ENCODE measurements at places on chromosomes 13 and 19. TPM values are rescaled to one million over a fixed set of nuclear protein-coding genes. Genes with fewer than 3 reads are reported as not detected.
A peak's percentile ranks its signal among the peaks of the same experiment; 100 is the strongest.

GRCh38 chr19:12871681-12872080 lies 9.6 kb downstream of the DNASE2 start:
- H3K27me3 ChIP-seq, result peaks cover 6% of the 10 kb centered on the region
- no peak overlapping the region for H3K4me3 ChIP-seq
- no peak for DNase-seq
- peaks cover 9% of the 10 kb centered on the region for H3K4me1 ChIP-seq
- peaks cover 21% of the 10 kb centered on the region for H3K36me3 ChIP-seq
- H3K27ac ChIP-seq, result no peak overlapping the region

DNA sequence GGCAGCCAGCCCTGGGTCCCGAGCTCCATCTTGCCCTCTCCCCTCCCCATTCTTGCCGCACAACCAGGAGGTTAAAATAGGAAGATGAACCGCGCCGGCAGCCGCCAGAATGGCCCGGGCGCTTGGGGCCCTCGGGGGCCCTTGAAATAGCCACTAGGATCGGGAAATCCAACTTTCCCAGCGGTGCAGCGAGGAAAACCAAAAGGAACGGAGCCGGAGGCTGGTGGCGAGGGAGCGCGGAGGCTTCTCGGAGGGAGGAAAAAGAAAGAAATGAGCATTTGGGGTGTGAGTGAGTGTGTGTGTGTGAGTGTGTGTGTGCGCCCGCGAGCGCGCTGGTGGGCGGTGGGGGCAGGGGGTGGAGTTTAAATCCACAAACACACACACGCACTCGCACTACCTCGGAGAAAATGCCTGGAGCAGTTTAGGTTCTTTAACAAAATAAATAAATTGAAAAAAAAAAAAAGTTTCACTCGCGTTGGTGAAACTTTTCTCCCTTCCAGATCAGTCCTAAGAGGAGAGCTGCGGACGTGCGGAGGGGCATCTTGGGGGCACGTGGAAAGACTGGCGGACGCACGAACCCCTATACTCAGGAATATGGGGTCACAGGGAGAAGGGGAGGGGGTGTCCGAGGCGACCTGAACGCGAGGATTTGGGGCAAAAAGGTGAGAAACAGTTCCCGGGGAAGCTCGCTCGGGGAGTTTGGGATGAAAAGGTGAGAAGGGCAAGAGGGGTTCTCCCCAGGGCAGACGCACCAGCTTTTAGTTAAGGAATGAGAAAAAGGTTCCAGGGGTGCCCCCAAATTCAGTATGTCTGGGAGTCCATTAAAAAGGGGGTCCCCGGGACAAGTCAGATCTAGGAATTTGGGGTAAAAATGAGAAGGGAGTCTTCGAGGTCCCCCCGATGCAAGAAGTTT lies 1.3 kb downstream of the RFX2 start:
- H3K4me1 ChIP-seq, result peaks cover 19% of the 10 kb centered on the region
- H3K27ac ChIP-seq, result no peak overlapping the region
- H3K36me3 ChIP-seq, result no peaks in the 10 kb centered on the region
- peaks cover 12% of the 10 kb centered on the region for H3K27me3 ChIP-seq
- peak overlapping the region; percentile 76 for H3K4me3 ChIP-seq

GRCh38 chr19:31231237-31231636 lies 118.0 kb downstream of the TSHZ3 start:
- peaks cover 6% of the 10 kb centered on the region for H3K4me1 ChIP-seq
- no peak overlapping the region for H3K4me3 ChIP-seq
- no peak overlapping the region for H3K27ac ChIP-seq
- H3K27me3 ChIP-seq, result peaks cover 8% of the 10 kb centered on the region
- no peaks in the 10 kb centered on the region for H3K36me3 ChIP-seq

Gene RASA3
- total RNA-seq, result 49.3 TPM

- peaks cover 12% of the 10 kb centered on the region for H3K36me3 ChIP-seq
- no peak overlapping the region for H3K4me3 ChIP-seq
- H3K27me3 ChIP-seq, result no peaks in the 10 kb centered on the region
- peaks cover 3% of the 10 kb centered on the region for H3K4me1 ChIP-seq
These were observed 7.9 kb upstream of the C3 start for GRCh38 chr19:6728346-6728745.

DNA sequence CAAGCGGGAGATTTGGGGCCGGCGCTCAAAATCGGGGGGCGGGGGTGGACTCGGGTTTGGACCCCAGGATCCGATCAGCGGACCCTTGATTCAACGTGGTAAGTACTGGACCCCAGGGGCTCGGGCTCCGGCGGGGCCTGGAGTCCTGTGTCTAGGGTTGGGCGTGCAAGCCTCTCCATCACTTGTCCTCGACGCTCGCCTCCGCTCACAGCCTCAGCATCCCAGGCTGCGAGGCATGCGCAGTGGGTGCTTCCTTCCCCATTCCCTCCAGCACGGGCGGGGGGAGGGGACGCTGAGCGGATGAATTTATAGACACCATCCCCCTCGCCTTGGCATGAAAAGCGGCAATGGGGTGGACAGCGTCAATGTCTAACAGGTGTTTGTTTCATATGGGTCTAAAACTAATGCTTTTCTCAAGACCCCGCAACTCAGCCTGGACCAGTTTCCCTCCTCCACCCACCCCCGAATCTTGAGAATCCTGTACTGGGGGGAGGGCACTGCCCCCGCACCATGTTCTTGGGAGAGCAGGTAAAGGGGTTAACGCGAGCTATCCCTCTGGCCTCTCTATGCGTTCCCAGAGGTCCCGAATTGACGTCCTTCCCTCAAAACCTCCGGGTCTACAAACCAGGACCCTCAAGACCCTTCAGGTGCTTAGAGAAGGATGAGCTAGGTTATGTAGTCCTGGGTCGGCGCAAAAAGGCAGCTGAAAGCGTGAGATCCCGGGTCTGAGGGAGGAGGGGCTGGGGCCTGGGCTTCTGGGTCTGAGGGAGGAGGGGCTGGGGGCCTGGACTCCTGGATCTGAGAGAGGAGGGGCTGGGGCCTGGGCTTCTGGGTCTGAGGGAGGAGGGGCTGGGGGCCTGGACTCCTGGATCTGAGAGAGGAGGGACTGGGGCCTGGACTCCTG lies 579 bp downstream of the CPT1C start:
- no peak overlapping the region for H3K27ac ChIP-seq
- H3K4me1 ChIP-seq, result peaks cover 16% of the 10 kb centered on the region
- DNase-seq, result peak; percentile 57
- peaks cover 22% of the 10 kb centered on the region for H3K36me3 ChIP-seq

Data from activated CD4-positive, alpha-beta memory T cell treated with anti-CD3 and anti-CD28 coated beads for 36 hours (primary cell).